Heart right ventricle (tissue), 16 donors: ENCODE measurements at places on chromosomes 5 and 9. TPM values are rescaled to one million over a fixed set of nuclear protein-coding genes. Genes with fewer than 3 reads are reported as not detected.

DNA sequence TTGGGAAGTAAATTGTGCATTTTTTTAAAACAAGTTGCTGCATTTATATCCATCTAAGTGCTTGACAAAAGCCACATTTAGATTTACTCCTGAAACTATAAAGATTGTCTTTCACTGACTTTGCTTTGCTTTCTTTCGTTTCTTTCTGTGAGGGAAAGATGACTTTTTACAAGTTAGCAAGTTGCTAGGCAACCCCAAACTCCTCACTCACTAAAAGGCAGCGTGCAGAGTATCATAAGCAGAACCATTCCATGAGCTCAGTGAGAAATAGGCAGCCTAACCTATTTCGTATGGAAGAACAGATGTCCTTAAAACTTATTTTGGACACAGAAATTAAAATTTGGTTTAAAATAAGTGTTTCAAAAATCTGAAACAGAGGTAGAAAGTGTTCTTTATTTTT lies 29.0 kb downstream of the KLF9 start:
- no peak overlapping the region for H3K4me3 ChIP-seq
- H3K27ac ChIP-seq, result no peak overlapping the region
- peaks cover 34% of the 10 kb centered on the region for H3K4me1 ChIP-seq
- no peak for DNase-seq
- no peaks in the 10 kb centered on the region for H3K27me3 ChIP-seq

NRG2 gene
- 4.2 TPM for total RNA-seq

PHF2 gene
- total RNA-seq, result 21.2 TPM

DNA sequence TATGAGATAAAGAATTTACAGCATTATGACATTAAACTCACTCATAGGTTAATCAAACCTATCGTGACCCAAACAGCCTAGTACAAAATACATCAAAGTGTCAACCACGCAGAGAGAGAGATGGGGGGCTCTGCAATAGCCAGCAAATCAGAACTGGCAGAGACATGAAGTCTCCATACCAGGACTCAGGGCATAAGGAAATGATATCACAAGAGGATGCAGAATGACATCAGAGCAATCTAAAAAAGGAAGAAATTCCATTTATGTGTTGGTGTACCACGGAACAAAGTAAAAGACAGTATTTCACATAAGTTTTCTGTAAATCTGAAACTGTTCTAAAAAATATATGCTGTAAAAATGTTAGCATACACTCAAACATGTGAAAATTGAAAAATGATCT lies 24.6 kb downstream of the BICD2 start:
- no peak for DNase-seq
- H3K4me3 ChIP-seq, result peak overlapping the region; percentile 10
- H3K4me1 ChIP-seq, result peaks cover 99% of the 10 kb centered on the region

PPIC gene
- total RNA-seq, result 37.6 TPM

DNA sequence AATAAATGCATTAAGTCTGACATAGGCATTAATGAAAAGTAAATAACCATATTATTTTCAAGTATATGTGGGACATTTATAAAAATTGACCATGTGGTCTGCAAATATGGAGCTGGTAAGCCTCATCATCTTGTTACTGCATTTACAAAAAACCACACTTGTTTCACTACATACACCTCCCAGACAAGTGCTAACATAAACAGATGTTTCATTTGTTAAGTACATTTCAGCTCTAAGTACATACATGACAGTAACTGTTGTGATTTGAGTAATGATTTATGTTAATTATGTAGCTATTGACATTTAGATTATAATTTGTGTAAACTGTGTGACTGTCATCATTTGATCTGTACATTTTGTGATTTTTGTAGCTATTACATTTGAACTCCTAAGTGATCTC lies 13.9 kb downstream of the IDNK start:
- H3K4me3 ChIP-seq, result no peak overlapping the region
- no peaks in the 10 kb centered on the region for H3K36me3 ChIP-seq
- no peaks in the 10 kb centered on the region for H3K27me3 ChIP-seq
- DNase-seq, result no peak
- H3K4me1 ChIP-seq, result no peaks in the 10 kb centered on the region

- no peak for DNase-seq
- H3K4me1 ChIP-seq, result no peaks in the 10 kb centered on the region
- H3K4me3 ChIP-seq, result no peak overlapping the region
- no peaks in the 10 kb centered on the region for H3K27me3 ChIP-seq
Measured at GRCh38 chr9:3001311-3001710, 157.4 kb upstream of the PUM3 start.

TYRP1 gene
- 100 TPM for total RNA-seq

DNA sequence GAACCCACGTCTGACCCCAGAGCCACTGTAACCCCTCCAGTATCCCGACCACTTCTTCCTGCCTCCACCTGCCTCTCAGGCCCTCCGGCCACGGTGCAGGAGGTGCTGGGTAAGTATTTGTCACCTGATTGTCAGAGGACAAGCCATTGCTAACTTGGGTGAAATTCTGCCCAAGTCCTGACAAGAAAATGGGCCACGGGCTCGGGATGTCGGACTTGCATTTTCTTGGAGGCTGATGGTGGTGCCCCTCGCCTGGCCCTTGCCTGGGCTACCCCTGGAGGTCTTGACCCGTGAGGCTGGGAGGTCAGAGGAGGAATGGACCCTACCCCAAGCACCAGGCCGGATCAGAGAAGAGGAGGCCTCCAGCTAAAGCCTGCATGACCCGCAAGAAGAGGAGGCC lies 149.7 kb upstream of the COL5A1 start:
- peaks cover 4% of the 10 kb centered on the region for H3K4me1 ChIP-seq
- H3K4me3 ChIP-seq, result no peak overlapping the region
- no peak overlapping the region for H3K27ac ChIP-seq
- no peak for DNase-seq
- H3K36me3 ChIP-seq, result no peaks in the 10 kb centered on the region

DNA sequence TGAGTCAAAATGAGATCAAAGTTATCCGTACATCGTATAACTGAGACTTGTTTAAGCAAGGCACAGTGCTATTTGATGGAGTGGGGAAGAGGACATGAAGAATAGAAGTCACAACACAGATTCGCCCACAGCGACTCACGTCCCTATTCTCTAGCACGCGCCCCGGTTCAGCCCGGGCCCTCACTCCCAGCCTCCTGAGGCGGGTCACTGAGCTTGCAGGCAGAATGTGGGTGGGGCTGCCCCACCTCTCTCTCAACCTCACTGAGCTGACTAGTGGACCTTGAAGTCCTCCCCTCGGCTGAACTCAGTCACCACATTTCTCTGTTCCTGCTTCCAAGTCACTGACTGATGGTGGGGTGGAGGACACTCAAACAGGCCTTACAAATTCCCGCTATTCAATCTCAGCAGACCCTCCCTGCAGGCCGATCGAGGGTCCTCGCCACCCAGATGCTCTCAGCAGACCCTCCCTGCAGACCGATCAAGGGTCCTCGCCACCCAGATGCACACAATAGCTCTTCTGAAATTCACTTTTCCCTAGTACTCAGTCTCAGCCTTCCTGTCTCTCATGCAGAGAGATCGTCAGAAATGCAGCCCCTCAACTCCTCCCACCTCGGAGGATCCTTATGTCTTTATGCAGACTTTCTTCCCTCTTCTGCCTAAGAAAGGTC lies 12.9 kb downstream of the GLDC start:
- no peaks in the 10 kb centered on the region for H3K4me1 ChIP-seq
- no peak overlapping the region for H3K4me3 ChIP-seq
- no peak overlapping the region for H3K27ac ChIP-seq

DNA sequence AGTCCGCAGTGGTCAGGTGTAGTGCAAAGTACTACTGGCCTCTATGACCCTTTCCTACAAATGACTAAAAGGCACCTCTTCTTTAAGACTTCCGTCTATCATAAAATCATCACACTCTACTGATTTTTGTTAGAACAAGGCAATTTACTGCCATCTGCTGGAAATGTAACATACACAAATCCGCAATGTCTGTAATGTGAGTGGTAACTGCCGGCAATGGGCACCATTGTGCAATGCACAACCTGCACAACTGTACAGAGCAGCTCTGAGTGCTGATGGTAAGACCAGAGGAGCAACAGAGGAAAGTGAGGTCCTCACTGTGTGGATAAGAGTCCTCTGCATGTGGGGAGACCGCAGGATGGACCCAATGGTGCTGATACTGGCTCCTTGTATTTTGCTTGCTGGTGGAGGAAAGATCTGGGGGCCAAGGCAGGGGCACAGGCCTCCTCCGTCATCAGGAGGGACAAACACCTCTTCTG lies 103.7 kb downstream of the ATPSCKMT start:
- DNase-seq, result no peak
- H3K4me1 ChIP-seq, result no peaks in the 10 kb centered on the region
- no peak overlapping the region for H3K4me3 ChIP-seq
- H3K27ac ChIP-seq, result no peak overlapping the region
- H3K36me3 ChIP-seq, result no peaks in the 10 kb centered on the region
- no peaks in the 10 kb centered on the region for H3K27me3 ChIP-seq

MZB1 gene
- total RNA-seq, result 0.89 TPM

- no peaks in the 10 kb centered on the region for H3K4me1 ChIP-seq
- H3K4me3 ChIP-seq, result no peak overlapping the region
- H3K27me3 ChIP-seq, result peaks cover 10% of the 10 kb centered on the region
- H3K27ac ChIP-seq, result no peak overlapping the region
- no peak for DNase-seq
- H3K36me3 ChIP-seq, result no peaks in the 10 kb centered on the region
Measured at GRCh38 chr5:3355126-3355525, 240.5 kb upstream of the IRX1 start.

DNA sequence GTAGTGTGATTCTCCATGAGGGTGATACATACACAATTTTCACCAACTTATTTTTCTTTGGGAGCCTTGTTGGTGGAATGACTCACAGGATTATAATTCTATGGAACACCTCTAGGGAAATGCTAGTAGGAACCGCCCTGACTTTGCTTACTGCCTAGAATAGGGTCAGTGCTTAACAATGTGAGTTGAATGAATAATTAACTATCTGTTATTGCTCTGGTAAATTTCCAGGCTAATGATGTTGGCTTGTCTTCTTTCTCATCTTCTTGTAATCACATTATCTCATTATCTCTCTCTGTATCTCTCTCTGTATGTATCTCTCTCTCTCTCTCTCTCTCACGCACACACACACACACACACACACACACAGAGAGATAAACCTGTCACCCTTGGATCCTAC lies 291.1 kb downstream of the TRIM32 start:
- H3K27ac ChIP-seq, result no peak overlapping the region
- H3K36me3 ChIP-seq, result no peaks in the 10 kb centered on the region
- no peak for DNase-seq
- H3K4me1 ChIP-seq, result no peaks in the 10 kb centered on the region
- no peak overlapping the region for H3K4me3 ChIP-seq

SLC46A2 gene
- total RNA-seq, result 0.15 TPM

GRCh38 chr9:3434594-3434993 lies 91.2 kb downstream of the RFX3 start:
- no peaks in the 10 kb centered on the region for H3K27me3 ChIP-seq
- no peak overlapping the region for H3K4me3 ChIP-seq
- H3K36me3 ChIP-seq, result no peaks in the 10 kb centered on the region
- H3K27ac ChIP-seq, result no peak overlapping the region
- DNase-seq, result no peak

DNA sequence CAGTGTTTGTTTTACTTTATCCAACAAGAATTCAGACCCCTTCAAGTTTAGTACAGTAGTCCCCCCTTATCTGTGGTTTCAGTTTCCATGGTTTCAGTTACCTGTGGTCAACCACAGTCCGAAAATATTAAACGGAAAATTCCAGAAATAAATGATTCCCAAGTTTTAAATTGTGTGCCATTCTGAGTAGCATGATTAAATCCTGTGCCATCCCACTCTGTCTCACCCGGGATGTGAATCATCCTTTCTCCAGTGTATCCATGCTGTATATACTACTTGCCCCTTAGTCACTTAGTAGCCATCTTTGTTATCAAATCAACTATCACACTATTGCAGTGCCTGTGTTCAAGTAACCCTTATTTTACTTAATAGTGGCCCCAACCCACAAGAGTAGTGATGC lies 153.8 kb upstream of the RASA1 start:
- DNase-seq, result no peak
- no peak overlapping the region for H3K27ac ChIP-seq
- no peaks in the 10 kb centered on the region for H3K36me3 ChIP-seq
- no peaks in the 10 kb centered on the region for H3K4me1 ChIP-seq
- H3K4me3 ChIP-seq, result no peak overlapping the region
- H3K27me3 ChIP-seq, result no peaks in the 10 kb centered on the region

DNA sequence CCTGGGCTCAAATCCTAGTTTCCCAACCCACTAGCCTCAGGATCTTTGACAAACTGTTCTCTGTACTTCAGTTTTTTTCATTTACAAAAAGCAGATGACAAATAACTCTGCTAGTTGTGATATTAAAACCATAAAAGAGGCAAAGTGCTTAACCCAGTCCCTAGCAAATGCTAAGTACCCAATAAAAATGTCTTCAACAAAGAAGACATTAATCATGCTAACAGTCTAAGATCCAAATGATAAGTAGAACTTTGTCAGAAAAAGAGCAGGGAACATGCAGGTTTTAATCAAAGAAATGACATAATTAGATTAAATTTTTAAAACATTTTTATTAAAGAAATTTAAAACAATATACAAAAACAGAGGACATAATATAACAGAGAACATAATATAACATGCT lies 203.0 kb upstream of the ADRA1B start:
- DNase-seq, result no peak
- no peak overlapping the region for H3K4me3 ChIP-seq
- H3K27ac ChIP-seq, result no peak overlapping the region

GRCh38 chr9:117757561-117758190 lies 53.5 kb downstream of the TLR4 start:
- DNase-seq, result no peak
- no peaks in the 10 kb centered on the region for H3K36me3 ChIP-seq
- no peak overlapping the region for H3K27ac ChIP-seq
- H3K27me3 ChIP-seq, result no peaks in the 10 kb centered on the region
- H3K4me3 ChIP-seq, result no peak overlapping the region

- no peaks in the 10 kb centered on the region for H3K27me3 ChIP-seq
- H3K27ac ChIP-seq, result no peak overlapping the region
- H3K4me1 ChIP-seq, result no peaks in the 10 kb centered on the region
- H3K4me3 ChIP-seq, result no peak overlapping the region
Measured at GRCh38 chr5:89471541-89471940, 588.6 kb upstream of the MEF2C start.
